ENCODE measurements at places on chromosomes 3 and 15.

DNA sequence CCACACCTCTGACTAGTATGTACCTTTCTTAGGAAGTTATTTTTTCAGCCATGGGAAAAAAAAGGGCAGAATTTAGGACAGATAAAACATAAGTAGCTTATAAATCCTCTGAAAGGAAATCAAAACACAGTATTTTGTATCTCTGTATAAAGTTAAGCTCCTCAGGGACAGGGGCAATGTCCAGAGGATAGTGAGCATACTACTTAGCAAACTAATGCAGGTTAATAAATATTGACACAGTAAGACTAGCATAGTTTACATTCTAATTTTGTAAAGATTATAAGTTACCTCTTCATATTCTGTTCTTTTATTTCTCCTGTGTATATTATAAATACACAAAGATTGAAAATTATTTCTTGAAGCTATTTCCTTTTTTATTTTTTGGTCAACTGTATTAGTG, 2.1 kb downstream of the UBE3A start:
- no peak for DNase-seq

DNA sequence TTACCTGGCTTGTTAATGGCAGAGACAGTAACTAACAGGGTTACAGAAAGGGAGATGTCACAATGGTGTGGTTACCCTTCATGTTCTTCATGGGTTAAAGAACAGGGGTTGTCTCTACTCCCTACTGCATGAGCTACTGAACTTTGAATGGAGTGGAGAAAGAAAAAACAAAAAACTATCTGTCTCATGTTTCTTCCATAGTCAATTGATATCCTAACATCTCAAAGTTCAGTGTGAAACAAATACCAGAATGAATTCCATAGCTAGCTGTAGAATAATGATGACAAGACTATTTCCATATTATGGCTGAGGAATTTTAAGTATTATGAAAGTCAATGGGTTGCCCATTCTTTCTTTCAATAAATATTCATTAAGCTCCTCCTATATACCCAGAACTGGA, 161.3 kb upstream of the LPP start:
- DNase-seq = no peak

DNA sequence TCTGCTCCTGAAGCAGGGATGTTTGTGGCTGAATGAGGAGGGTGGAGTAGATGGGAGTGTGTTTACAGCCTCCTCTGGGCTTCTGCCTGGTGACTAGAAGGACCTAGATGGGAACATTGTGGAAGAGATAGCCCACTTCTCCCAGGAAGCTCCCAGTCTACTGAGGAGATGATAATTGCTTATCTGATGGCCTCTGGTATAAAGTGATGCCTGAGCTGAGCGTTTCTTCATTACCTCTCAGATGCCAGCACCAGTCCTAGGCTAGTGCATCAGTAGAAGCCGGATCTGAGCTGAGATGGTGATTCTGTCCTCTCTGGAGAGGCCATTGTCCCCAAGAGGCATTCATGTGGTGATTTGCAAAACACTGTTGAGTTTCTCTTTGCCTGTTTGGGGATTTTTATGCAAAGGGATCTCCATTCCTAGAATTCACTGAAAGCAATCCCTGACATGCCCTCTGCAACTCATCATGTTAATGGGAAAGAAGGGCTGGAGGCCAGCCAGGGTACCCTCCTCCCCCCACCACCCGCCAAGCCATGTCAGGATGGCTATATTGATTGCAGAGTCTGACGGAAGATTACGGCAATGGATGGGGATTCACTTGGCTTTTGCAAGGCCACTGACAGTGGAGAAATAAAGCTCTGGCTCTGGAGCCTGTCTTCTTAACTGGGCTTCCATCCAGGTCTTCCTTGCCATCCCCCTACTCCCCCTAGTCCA, 166.4 kb upstream of the ROPN1 start:
- no peak for DNase-seq

- DNase-seq = no peak
Observed at GRCh38 chr3:101853982-101854381, 4.7 kb downstream of the NFKBIZ start.

DNA sequence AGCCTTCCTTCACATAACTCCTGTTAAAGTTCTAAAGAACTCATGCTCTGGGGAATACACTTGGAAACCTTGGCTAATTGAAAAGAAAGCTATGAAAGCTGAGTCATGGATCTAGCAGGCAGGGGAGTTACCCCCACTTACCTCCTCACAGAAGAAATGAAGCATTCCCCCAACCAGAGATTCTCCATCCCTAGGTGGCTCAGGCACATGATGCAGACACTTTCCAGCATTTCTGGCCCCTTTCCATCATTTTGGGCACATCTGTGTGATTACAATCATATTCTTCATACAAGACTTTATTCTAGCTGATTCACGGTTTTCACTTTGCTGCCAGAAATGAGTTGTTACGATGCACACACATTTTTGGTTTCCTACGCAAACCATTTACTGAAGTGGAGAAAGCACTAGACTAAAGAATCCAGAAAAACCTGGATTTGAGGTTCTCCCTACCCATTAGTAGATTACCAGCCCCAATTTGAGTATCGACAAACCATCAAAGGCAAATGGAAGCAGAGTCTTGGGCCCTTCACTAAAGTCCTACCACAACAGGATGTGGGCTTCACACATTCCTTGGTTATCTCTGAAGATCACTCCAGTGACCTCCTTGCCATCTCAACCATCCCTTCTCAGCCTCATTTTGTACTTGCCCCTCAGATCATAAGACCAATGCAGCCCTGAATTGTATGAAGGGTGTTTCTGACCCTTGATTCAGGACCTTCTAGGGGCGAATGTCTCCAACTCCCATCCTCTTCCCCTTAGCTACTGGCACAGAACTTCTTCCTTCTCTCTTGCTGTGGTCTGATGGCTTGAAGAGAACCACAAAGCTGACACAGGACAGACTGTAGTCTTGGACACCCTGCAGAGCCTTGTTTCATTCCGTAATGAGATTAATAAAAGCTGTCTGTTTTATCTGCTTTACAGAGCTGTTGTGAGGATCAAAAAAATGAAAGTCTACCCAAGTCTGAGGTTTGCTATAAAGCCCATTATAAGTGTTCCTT, 42.5 kb upstream of the SNRK start:
- no peak for DNase-seq

All from AML-193 (cell line).